Dermis microvascular lymphatic vessel endothelial cell (primary cell): ENCODE measurements at places on chromosomes 13 and 19. TPM values are rescaled to one million over a fixed set of nuclear protein-coding genes. Genes with fewer than 3 reads are reported as not detected.

The LHB gene
- total RNA-seq: 0.89 TPM in 1 of 2 replicates, not detected in the other

The RFPL4AL1 gene
- 0.51 TPM in 1 of 2 replicates, not detected in the other for total RNA-seq

The SKA3 gene
- total RNA-seq: 2.1 and 3.9 TPM in 2 replicates

The ATXN8OS gene
- total RNA-seq: not detected in 2 replicates

The ZNF71 gene
- 8.9 and 12.9 TPM in 2 replicates for total RNA-seq

The SMIM44 gene
- not detected in 2 replicates for total RNA-seq

The SLC25A41 gene
- 0.13 TPM in 2 replicates for total RNA-seq

The ERCC2 gene
- 14.5 and 19.7 TPM in 2 replicates for total RNA-seq

The INAFM1 gene
- total RNA-seq: 0.51 and 0.89 TPM in 2 replicates

The CADM4 gene
- total RNA-seq: 9.2 and 22.9 TPM in 2 replicates

The LILRA6 gene
- not detected in 2 replicates for total RNA-seq

The WASF3 gene
- 15.8 and 34.3 TPM in 2 replicates for total RNA-seq

The STAP2 gene
- total RNA-seq: 28.5 and 38.2 TPM in 2 replicates

The LYPD5 gene
- total RNA-seq: 0.13 and 0.39 TPM in 2 replicates

The ZNF417 gene
- 9.4 and 9.6 TPM in 2 replicates for total RNA-seq

The CBLC gene
- 0.13 TPM in 1 of 2 replicates, not detected in the other for total RNA-seq

The C19orf38 gene
- total RNA-seq: 0.13 TPM in 1 of 2 replicates, not detected in the other

The ETV2 gene
- total RNA-seq: under 0.01 and 0.26 TPM in 2 replicates

The CEACAM8 gene
- total RNA-seq: not detected in 2 replicates

The KRTDAP gene
- not detected in 2 replicates for total RNA-seq

The ZNF534 gene
- total RNA-seq: not detected in 2 replicates

The COL4A2 gene
- 626 and 1,224 TPM in 2 replicates for total RNA-seq

The TDRD3 gene
- 8.1 and 8.2 TPM in 2 replicates for total RNA-seq

The MCEMP1 gene
- total RNA-seq: not detected in 2 replicates

The HSPB6 gene
- total RNA-seq: 0.13 and 0.25 TPM in 2 replicates

The ZNF560 gene
- under 0.01 TPM in 2 replicates for total RNA-seq

The CD177 gene
- 0.13 and 4.7 TPM in 2 replicates for total RNA-seq

The ZNF724 gene
- total RNA-seq: 4.9 and 5.3 TPM in 2 replicates

The ABCA7 gene
- total RNA-seq: 3.7 and 4.6 TPM in 2 replicates

The SPACA4 gene
- not detected in 2 replicates for total RNA-seq

The GAPDHS gene
- not detected in 2 replicates for total RNA-seq

The SIGLEC12 gene
- total RNA-seq: not detected in 2 replicates

The ZNF225 gene
- 3.9 and 4.4 TPM in 2 replicates for total RNA-seq
